ENCODE measurements at places on chromosomes 3 and 15. TPM values are rescaled to one million over a fixed set of nuclear protein-coding genes. Genes with fewer than 3 reads are reported as not detected.

The GABRG3 gene
- not detected for total RNA-seq

The SKOR1 gene
- 0.13 TPM for total RNA-seq

The NR2E3 gene
- total RNA-seq: not detected

The GOLGA6B gene
- total RNA-seq: not detected

The CCNB2 gene
- total RNA-seq: 36.6 TPM

The GUCA1C gene
- not detected for total RNA-seq

The ACSBG1 gene
- not detected for total RNA-seq

The TRPM1 gene
- total RNA-seq: not detected

The IL17RE gene
- 0.88 TPM for total RNA-seq

The MITF gene
- total RNA-seq: 20.7 TPM

The NDN gene
- 172 TPM for total RNA-seq

The ARIH1 gene
- total RNA-seq: 22.4 TPM

The CIAO2A gene
- total RNA-seq: 97.9 TPM

The GPR149 gene
- total RNA-seq: not detected

The GALNT15 gene
- 1.2 TPM for total RNA-seq

The GP5 gene
- 0.24 TPM for total RNA-seq

The ZNF80 gene
- not detected for total RNA-seq

The GOLGA8K gene
- not detected for total RNA-seq

The ZBTB47 gene
- total RNA-seq: 9.3 TPM

The CSTA gene
- total RNA-seq: 0.88 TPM

The RAB8B gene
- 39.0 TPM for total RNA-seq

The PLCL2 gene
- 3.6 TPM for total RNA-seq

The ZDHHC23 gene
- 0.39 TPM for total RNA-seq

The APPL1 gene
- total RNA-seq: 29.0 TPM

The DOCK3 gene
- under 0.01 TPM for total RNA-seq

The ALS2CL gene
- total RNA-seq: 2.1 TPM

The LDHAL6B gene
- total RNA-seq: not detected

The BBX gene
- 49.9 TPM for total RNA-seq

The PDE8A gene
- total RNA-seq: 23.8 TPM

The ATP10A gene
- 0.24 TPM for total RNA-seq

The RYK gene
- 60.2 TPM for total RNA-seq

The ARID3B gene
- total RNA-seq: 0.72 TPM

The CYP1A1 gene
- total RNA-seq: 0.13 TPM

The MYNN gene
- 13.3 TPM for total RNA-seq

The PLOD2 gene
- total RNA-seq: 99.2 TPM

The RHCG gene
- under 0.01 TPM for total RNA-seq

The MYZAP gene
- total RNA-seq: 0.72 TPM

Data from epithelial cell of alveolus of lung (primary cell).